ENCODE measurements at places on chromosomes 5 and 9.

DNA sequence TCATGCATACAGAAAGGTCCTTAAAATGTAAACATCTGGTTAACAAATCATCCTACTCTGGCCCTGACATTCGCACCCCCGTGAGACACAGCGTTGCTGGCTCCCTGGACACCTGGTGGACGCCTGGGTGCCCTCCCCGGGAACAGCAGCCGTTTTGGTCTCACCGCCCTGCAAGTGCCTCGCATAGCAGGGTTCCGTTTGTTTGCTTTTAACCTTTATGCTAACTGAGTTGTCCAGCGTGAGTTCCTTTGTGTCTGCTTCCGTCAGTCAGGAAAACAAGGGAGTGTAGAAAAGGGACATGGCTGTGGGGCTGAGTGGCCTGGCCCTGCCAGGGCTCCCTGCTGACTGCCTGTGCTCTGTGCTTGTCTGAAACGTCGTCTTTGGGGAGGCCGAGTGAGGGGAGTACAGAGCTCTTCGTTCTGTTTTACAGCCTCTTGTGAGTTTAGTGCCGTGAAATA, 91.8 kb upstream of the CACNA1B start:
- no peak for DNase-seq

GRCh38 chr5:73471654-73472053, 23.1 kb upstream of the FOXD1 start:
- no peak for DNase-seq

GRCh38 chr5:54443270-54443669, 12.2 kb upstream of the HSPB3 start:
- no peak for DNase-seq

- no peak for DNase-seq
Observed at GRCh38 chr9:136518623-136519022, 27.2 kb downstream of the NOTCH1 start.

DNA sequence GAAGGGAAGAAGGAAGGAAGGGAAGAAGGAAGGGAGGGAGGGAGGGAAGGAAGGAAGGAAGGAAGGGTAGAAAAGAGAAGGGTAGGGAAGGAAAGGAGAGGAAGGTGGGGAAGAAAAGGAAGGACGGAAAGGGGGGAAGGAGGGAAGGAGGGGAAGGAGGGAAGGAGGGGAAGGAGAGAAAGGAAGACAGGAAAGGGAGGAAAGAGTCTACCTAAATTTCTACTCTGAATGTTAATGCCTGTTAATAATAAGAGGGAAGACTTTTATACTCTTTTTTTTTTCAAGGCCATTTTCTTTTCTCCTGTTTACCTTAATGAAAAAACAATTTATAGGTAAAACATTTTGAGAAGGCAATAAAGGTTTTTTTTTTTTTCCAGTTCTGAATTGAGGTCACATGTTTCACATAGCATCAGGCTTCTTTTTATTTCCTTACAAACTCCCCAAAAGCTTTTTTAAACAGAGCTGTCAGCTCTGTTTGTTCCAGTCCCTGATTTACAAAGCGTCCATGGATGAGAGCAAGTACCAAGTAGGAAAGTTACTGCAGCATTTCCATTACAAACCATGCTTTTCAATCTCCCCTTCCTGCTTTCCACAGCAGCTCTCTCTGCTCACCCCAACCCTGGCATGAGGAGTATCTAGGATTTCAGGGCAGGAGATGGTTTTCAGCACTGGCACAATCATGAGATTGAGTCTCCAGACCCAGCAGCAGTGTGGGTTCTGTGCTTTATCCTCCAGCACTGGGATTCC, 173.9 kb downstream of the GNAQ start:
- DNase-seq, result no peak

DNA sequence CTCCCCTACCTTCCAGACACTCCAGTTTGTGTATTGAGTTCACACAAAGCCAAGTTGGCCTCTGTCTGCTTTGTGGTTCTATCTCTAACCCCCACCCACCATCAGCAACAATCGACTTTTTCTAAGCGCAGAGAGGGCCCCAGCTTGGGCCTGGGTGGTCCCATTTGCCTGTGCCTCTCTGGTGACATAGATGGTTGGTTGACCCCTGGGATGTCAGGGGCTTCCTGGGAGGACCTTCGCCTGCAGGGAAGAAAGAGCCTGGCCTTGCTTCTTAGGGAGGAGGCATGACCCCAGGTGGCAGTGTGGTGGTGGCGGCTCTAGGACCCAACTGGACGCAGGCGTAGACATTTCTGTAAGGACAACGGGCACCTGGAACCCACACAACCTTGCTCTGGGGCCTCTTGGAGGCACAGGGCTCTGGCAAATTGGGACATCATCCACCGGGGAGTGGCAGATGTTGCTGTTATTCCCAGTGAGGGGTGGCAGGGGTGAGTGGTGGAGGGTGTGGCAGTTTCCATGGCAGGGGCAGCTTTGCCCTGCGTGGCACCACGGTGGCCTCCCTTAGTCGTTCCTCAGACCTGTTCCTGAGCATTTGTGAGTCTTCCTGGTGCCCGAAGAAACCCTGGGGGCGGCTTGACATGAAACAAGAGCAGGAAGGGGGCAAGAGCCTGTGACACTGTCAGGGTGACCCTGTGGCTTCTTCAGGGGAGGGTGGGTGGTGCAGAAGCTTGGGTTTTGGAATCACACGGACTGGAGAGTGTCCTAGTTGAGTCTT, 171.0 kb upstream of the IER5L start:
- DNase-seq, result no peak

GRCh38 chr5:9766581-9766980, 136.4 kb upstream of the TAS2R1 start:
- DNase-seq, result no peak

GRCh38 chr9:94014066-94014654, 59.0 kb upstream of the BARX1 start:
- DNase-seq, result no peak

DNA sequence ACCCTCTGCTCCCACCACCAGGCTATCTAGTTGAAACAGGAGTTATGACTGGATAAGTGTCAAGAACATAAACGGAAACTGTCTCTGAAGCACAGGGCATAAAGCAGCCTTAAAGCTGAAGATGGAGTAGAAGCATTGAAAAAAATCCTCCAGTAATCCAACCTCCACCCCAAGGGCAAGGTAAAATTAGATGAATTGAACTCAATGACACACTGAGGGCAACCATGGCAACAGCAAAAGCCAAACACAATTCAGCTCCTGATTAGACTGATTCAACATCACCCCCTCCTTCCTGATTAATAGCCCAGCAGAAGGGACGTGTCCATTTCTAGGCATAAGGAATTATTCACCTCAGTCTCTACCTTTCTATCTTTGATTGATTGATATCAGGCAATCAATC, 183.2 kb upstream of the MAP3K1 start:
- no peak for DNase-seq

DNA sequence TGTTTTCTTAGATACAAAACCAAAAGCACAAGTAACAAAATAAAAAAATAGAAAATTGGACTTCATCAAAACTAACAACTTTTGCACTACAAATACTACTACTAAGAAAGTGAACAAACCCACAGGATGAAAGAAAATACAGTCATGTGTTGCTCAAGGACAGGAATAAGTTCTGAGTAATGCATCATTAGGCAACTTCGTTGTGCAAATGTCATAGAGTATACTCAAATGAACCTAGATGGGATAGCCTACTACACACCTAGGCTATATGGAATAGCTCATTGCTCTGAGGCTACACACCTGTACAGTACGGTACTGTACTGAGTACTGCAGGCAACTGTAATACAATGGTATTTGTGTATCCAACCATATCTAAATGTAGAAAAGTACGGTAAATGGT, 88.3 kb downstream of the RAPGEF1 start:
- DNase-seq, result no peak

GRCh38 chr9:93096131-93096802, at the start of gene CARD19:
Gene CARD19, plus strand, starts transcription at chr9:93096217. Its CDS starts 129 bp downstream, at chr9:93096346.
- no peak for DNase-seq

DNA sequence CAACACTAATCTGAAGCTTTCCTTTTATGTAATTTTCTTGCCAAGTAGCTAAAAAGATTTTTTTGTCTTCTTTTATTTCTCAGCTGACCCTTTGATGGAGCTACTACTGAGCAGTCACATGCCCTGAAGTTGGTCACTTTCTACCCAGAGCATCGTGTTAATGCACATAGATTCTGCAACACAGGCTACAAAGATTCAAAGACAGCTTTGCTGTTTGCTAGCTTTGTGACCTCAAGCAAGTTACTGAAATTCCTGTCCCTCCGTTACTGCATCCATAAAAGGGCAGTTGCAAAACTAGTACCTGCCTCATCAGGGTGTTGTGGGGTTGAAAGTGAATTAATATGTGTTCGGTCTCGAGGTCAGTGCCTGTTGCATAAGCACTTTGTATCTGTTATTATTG, 179.9 kb downstream of the GAS1 start:
- DNase-seq, result no peak

- DNase-seq, result no peak
Observed at GRCh38 chr9:31699836-31700235, 684.6 kb upstream of the ACO1 start.

GRCh38 chr9:81592887-81593266, 96.5 kb downstream of the TLE1 start:
- DNase-seq, result no peak

Data from spinal cord (tissue), 10 donors.